Colonic mucosa (tissue), 4 donors: ENCODE measurements at places on chromosomes 5 and 9. TPM values are rescaled to one million over a fixed set of nuclear protein-coding genes. Genes with fewer than 3 reads are reported as not detected.

EQTN gene
- total RNA-seq = 1.1 TPM

ALDH1A1 gene
- 102 TPM for total RNA-seq

DNA sequence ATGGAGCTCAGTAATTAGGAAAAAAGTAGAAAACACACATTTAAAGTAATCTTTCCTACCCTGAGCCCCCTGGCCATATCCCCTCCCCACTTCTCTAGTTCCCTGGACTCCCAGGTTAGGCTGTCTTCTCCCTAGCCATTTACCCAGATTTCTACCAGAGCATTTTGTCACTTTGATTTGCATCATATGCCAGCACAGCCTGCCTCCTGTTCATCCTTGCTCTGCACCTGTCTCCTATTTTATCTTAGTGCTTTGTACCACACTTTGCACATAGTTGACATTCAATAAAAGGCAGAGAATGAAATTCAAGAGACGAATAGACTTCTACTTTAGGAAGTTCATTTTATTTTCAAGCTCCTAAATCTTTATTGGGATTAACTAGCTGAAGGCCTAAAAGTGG, 344.5 kb downstream of the EBF1 start:
- H3K36me3 ChIP-seq = no peaks in the 10 kb centered on the region
- no peak overlapping the region for H3K4me3 ChIP-seq
- no peaks in the 10 kb centered on the region for H3K27me3 ChIP-seq
- no peak for DNase-seq
- no peaks in the 10 kb centered on the region for H3K4me1 ChIP-seq
- no peak overlapping the region for H3K27ac ChIP-seq

GRCh38 chr9:131837316-131837715, 97.4 kb upstream of the RAPGEF1 start:
- no peak for DNase-seq
- H3K4me3 ChIP-seq = no peak overlapping the region
- H3K27ac ChIP-seq = no peak overlapping the region

DNA sequence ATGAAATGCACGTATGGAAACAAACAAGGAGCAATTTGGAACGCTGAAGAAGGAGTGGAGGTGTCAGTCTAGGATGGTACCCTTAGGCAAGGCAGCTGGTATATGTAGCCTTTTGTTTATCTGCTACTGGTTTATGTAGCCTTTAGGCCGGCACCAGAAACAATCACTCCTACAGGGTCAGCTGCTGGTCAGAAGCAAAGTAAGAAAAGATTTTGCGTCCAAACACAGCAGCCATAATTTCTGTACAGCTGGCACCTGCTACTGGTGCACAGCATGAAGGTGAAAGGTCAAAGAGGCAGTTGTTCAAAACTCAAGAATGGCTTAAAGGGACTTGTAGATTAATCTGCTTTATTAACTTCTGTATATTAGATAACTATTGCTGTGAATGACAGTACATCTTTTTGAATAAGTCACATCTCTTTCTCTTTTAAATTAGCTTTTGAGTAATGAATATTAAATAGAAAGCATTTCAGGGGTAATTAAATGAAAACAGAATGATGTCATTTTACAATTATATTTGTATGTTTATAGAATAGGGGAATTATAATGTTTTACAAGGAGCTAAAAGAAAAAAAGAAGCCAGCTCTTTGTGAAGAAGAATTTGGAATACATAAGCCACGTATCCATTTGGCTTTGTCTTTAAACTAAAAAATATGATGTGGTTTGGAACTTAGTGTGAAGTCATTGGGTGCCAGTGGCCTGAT, 33.1 kb upstream of the TLX3 start:
- no peak for DNase-seq
- H3K27me3 ChIP-seq = no peaks in the 10 kb centered on the region
- no peak overlapping the region for H3K27ac ChIP-seq
- H3K4me1 ChIP-seq = no peaks in the 10 kb centered on the region

PRSS3 gene
- total RNA-seq = 191 TPM

GRCh38 chr9:33393581-33393980, 8.8 kb downstream of the AQP7 start:
- no peaks in the 10 kb centered on the region for H3K4me1 ChIP-seq
- DNase-seq = no peak
- H3K4me3 ChIP-seq = no peak overlapping the region
- H3K27me3 ChIP-seq = no peaks in the 10 kb centered on the region

LTC4S gene
- 5.3 TPM for total RNA-seq

DNA sequence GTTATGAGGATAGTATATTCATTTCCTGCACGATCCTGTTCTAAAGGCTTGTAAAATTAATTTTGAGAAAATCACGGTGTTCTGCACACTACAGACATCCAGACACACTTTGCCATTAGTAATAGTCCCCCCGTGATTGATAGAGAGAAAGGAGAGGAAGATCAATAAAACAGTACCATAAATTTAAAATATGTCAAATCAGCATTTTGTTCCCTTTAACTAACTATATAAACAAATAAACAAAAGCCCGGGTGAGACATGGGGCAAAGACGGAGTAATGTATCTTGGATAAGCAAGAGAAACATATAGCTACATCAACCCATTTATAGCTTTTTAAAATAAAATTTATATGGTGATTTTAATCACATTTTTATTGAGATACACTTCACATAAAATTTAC, 10.6 kb upstream of the CER1 start:
- no peaks in the 10 kb centered on the region for H3K27me3 ChIP-seq
- no peaks in the 10 kb centered on the region for H3K4me1 ChIP-seq
- no peak for DNase-seq
- no peak overlapping the region for H3K27ac ChIP-seq
- no peaks in the 10 kb centered on the region for H3K36me3 ChIP-seq

DNA sequence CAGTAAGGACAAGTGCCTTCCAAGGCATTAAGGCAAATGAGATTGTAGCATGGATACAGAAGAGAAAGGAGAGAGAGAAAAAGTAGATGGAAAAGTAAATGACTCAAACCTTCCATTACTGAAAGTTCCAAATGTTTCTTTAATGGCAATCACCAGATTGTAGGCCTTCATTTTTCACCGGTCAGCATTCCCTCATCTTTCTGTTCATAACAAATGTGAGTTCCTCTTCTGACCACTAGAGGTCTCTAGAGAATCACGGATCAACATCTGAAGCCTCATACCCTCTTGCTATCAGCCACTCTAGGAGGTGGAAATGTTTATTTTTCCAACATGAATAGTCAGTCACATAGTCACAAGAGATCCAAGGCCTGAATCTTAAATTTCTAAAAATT, 73.6 kb upstream of the RPS23 start:
- DNase-seq = no peak
- H3K4me1 ChIP-seq = no peaks in the 10 kb centered on the region
- no peak overlapping the region for H3K4me3 ChIP-seq
- no peaks in the 10 kb centered on the region for H3K36me3 ChIP-seq

C5orf58 gene
- not detected for total RNA-seq

FSD1L gene
- 4.3 TPM for total RNA-seq

TSLP gene
- 0.22 TPM for total RNA-seq

- H3K36me3 ChIP-seq = no peaks in the 10 kb centered on the region
- DNase-seq = no peak
- no peak overlapping the region for H3K27ac ChIP-seq
- no peak overlapping the region for H3K4me3 ChIP-seq
- no peaks in the 10 kb centered on the region for H3K4me1 ChIP-seq
- no peaks in the 10 kb centered on the region for H3K27me3 ChIP-seq
These were observed 119.6 kb upstream of the TAF11L2 start for GRCh38 chr5:17378346-17378997.

- no peak for DNase-seq
- no peaks in the 10 kb centered on the region for H3K36me3 ChIP-seq
These were observed 7.5 kb upstream of the RECK start for GRCh38 chr9:36029202-36029601.

- no peaks in the 10 kb centered on the region for H3K4me1 ChIP-seq
- no peaks in the 10 kb centered on the region for H3K36me3 ChIP-seq
- no peak for DNase-seq
- no peak overlapping the region for H3K4me3 ChIP-seq
- H3K27ac ChIP-seq = no peak overlapping the region
- H3K27me3 ChIP-seq = no peaks in the 10 kb centered on the region
These were observed 65.5 kb upstream of the OSMR start for GRCh38 chr5:38780316-38780715.

DNA sequence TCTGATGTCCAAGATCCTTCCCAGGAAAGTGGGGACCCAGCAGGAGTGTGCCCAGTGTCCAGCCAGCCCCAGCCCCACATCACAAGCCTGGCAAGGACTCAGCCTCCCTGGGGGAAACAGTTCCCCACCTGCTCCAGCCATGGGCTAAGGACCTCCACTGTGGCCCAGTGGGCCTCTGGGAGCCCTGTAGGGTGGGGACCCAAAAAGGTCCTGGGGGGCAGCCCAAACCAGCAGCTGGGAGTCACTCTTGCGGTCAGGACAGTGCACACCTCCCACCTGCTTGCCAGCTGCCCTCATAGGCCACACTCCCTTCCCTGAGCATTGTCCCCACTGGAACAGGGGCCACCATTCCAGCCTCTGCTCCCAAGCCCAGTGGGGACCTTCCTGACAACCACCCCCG, 1.7 kb downstream of the ABCA2 start:
- DNase-seq = no peak
- H3K27me3 ChIP-seq = no peaks in the 10 kb centered on the region
- no peak overlapping the region for H3K4me3 ChIP-seq
- H3K4me1 ChIP-seq = peaks cover 34% of the 10 kb centered on the region

DNA sequence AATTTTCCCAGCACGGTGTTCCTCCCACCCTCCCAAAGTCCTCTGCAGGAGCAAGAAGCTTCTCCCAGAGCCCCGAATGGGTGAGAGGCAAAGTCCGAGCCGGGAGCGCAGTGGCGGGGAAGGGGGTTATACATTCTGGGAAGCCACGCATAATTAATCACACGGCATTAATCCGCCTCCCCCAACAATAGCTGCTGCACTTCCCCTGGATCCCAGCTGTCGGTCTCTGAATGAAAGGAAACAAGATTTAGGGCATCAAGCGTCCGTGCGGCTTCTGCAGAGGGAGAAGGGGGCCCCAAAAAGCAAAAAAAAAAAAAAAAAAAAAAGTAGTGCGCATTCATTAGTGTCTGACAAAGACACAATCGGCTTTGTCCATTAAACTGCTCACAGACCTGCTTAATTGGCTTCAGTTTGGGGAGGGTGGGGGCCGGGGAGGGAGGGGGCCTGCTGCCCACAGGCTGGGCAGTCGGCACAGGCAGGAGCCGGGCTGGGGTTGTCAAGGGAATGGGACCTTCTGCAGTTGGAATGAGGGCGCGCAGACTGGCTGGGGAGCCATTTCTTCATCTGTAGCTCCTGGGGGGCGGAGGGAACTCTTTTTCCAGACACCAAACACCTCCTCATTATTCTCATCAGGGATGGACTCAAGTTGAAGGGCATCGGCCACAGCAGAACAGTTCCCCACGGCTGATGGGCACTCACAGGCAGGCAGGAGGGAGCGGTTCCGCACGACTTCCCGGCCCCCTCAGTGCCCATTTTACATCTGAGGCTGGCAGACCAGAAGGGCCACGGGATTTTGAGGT, 3.4 kb downstream of the NOTCH1 start:
- no peak for DNase-seq
- H3K36me3 ChIP-seq = no peaks in the 10 kb centered on the region
- no peak overlapping the region for H3K4me3 ChIP-seq

TMC1 gene
- 0.29 TPM for total RNA-seq

GRCh38 chr9:116190637-116191396, 37.2 kb downstream of the PAPPA start:
- no peak for DNase-seq
- H3K36me3 ChIP-seq = no peaks in the 10 kb centered on the region
- H3K4me3 ChIP-seq = no peak overlapping the region
- H3K27ac ChIP-seq = no peak overlapping the region
- no peaks in the 10 kb centered on the region for H3K27me3 ChIP-seq

NTNG2 gene
- 0.59 TPM for total RNA-seq

- no peak overlapping the region for H3K4me3 ChIP-seq
- no peaks in the 10 kb centered on the region for H3K27me3 ChIP-seq
- no peak overlapping the region for H3K27ac ChIP-seq
- no peak for DNase-seq
- no peaks in the 10 kb centered on the region for H3K4me1 ChIP-seq
These were observed 27.8 kb downstream of the TNFSF15 start for GRCh38 chr9:114777821-114778609.

DNA sequence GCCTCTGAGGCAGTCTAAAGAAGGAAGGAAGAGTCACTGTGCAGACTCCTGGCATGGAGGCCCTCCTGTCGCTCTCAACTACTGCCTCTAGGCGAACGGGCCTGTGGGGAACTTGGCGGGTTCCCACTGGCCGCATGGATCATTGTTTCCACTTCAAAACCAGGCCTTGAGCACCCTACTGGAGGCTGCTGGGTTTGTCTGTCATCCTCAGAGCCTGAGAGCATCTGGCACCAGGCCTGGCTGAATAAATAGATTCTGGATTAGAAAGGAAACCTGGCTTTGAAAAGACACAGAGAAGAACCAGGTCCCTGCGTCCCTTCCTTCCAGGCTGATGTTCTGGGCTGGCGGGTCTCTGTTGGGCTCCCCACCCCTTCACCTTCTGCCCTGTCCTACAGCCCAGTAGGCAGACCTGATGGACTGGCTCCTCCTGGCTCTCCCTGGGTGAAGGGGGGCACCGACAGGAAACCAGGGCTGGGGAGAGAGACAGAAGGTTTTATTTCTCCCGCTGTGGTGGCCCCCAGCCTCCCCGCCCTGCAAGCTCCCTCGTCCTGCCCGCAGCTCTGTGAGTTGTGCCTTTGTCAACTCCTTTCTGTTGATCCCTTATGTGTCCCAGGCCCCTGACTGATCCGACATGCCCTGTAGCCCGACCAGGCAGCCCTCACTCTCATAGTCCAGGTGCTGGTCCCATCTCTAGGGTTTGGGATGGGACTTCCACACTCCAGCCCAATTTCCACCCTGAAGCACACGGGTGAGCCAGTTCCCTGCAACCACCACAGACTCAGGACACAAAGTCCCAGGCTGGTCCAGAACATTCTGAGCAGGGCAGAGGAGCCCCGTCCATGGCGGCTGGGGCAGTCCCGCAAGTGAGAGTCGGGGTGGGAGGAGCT, 50.1 kb downstream of the ADAMTS2 start:
- H3K27ac ChIP-seq = no peak overlapping the region
- no peaks in the 10 kb centered on the region for H3K4me1 ChIP-seq
- H3K4me3 ChIP-seq = no peak overlapping the region
- no peaks in the 10 kb centered on the region for H3K27me3 ChIP-seq
- no peaks in the 10 kb centered on the region for H3K36me3 ChIP-seq
- no peak for DNase-seq

- no peaks in the 10 kb centered on the region for H3K4me1 ChIP-seq
- no peak overlapping the region for H3K27ac ChIP-seq
- no peak overlapping the region for H3K4me3 ChIP-seq
- DNase-seq = no peak
- H3K36me3 ChIP-seq = no peaks in the 10 kb centered on the region
These were observed 97.8 kb downstream of the TSSK1B start for GRCh38 chr5:113336975-113337374.
